ENCODE measurements at places on chromosomes 4 and X. TPM values are rescaled to one million over a fixed set of nuclear protein-coding genes. Genes with fewer than 3 reads are reported as not detected.

Gene RLIM
- 14.5 TPM for total RNA-seq

Gene F9
- total RNA-seq: 443 TPM

Gene ING2
- 4.2 TPM for total RNA-seq

Gene GAGE1
- total RNA-seq: not detected

Gene DDX3X
- 85.1 TPM for total RNA-seq

Gene GPR78
- not detected for total RNA-seq

- H3K4me1 ChIP-seq: no peaks in the 10 kb centered on the region
- H3K4me3 ChIP-seq: no peak overlapping the region
- H3K27me3 ChIP-seq: no peaks in the 10 kb centered on the region
- no peaks in the 10 kb centered on the region for H3K36me3 ChIP-seq
Observed at GRCh38 chr4:153112041-153112441, 92.2 kb upstream of the TRIM2 start.

DNA sequence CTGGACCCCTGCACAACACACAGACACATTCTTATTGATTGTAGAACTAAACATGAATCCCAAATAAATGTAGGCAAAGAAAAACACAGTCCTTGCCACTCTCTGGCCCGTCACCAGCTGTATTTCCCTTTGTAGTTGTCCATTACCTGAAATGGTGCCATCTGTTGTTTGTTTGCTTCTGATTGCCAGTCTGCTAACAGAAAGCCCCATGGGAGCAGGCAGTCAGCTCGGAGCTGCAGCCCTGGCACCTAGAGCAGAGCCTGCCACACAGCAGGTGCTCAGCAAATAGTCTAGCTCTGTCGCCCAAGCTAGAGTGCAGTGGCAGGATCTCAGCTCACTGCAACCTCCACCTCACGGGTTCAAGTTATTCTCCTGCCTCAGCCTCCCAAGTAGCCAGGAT lies 28.9 kb downstream of the CPLX1 start:
- no peaks in the 10 kb centered on the region for H3K27me3 ChIP-seq
- DNase-seq: peak; percentile 59
- peaks cover 19% of the 10 kb centered on the region for H3K4me1 ChIP-seq
- H3K4me3 ChIP-seq: no peak overlapping the region
- H3K36me3 ChIP-seq: no peaks in the 10 kb centered on the region
- no peak overlapping the region for H3K27ac ChIP-seq

GRCh38 chrX:109440475-109440874 lies 41.4 kb downstream of the GUCY2F start:
- H3K4me3 ChIP-seq: no peak overlapping the region
- H3K4me1 ChIP-seq: no peaks in the 10 kb centered on the region
- no peak overlapping the region for H3K27ac ChIP-seq

DNA sequence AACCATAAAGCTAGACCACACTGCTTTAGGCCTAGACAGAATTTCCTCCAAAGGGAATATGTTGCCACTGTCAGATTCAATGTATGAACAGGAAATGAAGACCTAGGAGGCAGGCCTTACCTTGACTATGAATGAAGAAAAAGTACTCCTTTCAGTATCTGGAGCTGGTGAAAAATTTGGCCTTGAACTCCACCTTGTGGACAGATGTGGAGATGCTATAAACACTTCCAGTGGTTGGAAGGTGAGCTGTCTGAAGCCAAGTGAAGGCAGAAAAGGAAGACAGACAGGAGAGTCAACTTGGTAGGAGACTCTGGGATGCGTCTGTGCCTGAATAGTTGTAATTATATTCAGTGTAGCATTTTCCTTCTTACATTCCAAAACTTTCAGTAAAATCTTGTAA lies 17.2 kb downstream of the SPIN3 start:
- no peaks in the 10 kb centered on the region for H3K27me3 ChIP-seq
- no peak overlapping the region for H3K4me3 ChIP-seq
- no peaks in the 10 kb centered on the region for H3K36me3 ChIP-seq
- H3K4me1 ChIP-seq: no peaks in the 10 kb centered on the region

GRCh38 chr4:125772680-125773079 lies 457.9 kb downstream of the FAT4 start:
- no peaks in the 10 kb centered on the region for H3K4me1 ChIP-seq
- no peaks in the 10 kb centered on the region for H3K36me3 ChIP-seq
- no peak overlapping the region for H3K4me3 ChIP-seq
- H3K27ac ChIP-seq: no peak overlapping the region

DNA sequence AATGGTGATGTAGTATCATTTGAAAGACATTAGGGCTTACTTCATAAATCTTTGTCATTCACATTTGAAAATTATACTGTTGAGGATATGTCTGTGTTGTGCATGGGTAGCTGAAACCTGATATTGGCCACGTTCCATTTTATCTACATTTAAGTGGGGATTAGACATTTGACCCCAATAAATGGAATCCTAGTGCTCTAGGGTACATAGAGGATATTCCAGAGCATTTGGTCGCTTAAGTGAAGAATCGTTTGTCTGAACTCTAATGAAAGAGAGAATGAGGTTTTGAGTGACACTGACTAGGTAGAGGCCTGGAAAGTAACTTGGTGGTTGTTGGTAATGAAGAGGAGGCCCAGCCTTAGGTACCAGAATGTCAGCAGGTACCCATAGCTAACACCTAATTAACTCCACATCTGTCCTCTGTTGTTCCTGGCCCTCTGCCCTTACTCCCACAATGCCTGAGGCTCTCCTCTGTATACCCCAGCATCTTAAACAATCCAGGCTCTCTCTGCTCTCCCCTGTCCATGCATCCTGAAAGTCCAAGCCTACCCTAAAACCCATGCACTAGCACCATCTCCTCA lies 299.5 kb upstream of the KLF3 start:
- no peak for DNase-seq
- H3K27me3 ChIP-seq: no peaks in the 10 kb centered on the region
- no peaks in the 10 kb centered on the region for H3K4me1 ChIP-seq
- no peak overlapping the region for H3K27ac ChIP-seq

- no peak overlapping the region for H3K27ac ChIP-seq
- no peak overlapping the region for H3K4me3 ChIP-seq
- H3K27me3 ChIP-seq: no peaks in the 10 kb centered on the region
- no peaks in the 10 kb centered on the region for H3K4me1 ChIP-seq
- no peaks in the 10 kb centered on the region for H3K36me3 ChIP-seq
Observed at GRCh38 chr4:64014647-64015046, 394.6 kb downstream of the TECRL start.

- H3K36me3 ChIP-seq: no peaks in the 10 kb centered on the region
- no peaks in the 10 kb centered on the region for H3K4me1 ChIP-seq
- no peak overlapping the region for H3K27ac ChIP-seq
- no peak overlapping the region for H3K4me3 ChIP-seq
- no peaks in the 10 kb centered on the region for H3K27me3 ChIP-seq
- DNase-seq: no peak
Observed at GRCh38 chrX:115547448-115547847, 13.5 kb upstream of the PLS3 start.

GRCh38 chr4:8435656-8436121 lies 4.8 kb downstream of the ACOX3 start:
- H3K4me3 ChIP-seq: peak overlapping the region; percentile 28
- H3K27ac ChIP-seq: peak overlapping the region; percentile 57
- H3K4me1 ChIP-seq: no peaks in the 10 kb centered on the region
- no peaks in the 10 kb centered on the region for H3K36me3 ChIP-seq

DNA sequence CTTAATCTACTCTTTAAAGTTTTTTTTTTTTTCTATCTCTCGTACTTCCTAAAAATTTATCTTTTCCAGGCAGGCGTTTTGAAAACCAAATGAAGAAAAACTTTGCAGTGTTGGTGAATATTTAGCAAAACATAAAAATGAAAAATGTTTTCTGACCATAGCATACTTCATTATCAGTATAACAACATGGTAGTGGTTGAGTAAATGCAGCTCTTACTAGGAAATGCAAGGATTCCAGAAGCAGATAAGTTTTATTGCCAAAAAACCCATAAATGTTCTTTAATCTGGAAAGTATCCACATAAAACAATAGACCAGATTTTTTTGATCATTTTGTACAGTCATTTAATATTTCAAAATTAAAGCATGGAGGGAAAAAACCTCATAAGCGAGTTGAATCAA lies 136.9 kb upstream of the GUCY1A1 start:
- no peaks in the 10 kb centered on the region for H3K27me3 ChIP-seq
- no peak overlapping the region for H3K27ac ChIP-seq
- no peak overlapping the region for H3K4me3 ChIP-seq
- H3K4me1 ChIP-seq: no peaks in the 10 kb centered on the region

DNA sequence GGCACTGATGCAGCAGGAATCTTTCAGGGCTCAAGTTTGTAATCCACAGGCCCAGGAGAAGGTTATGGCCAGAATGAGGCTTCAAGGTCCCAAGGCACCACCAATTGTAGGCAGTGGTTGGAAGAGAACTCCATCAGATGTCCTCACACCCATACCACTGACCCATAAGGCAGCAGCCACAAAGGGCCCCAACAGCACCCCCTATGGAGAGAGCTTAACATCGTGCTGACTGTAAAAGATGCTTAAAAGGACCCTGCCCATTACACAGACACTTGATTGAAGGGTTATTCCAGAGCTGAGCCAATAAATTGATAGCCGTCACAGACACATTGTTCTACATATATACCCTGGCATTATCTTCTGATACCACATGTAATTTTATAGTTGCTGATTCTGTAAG lies 113.7 kb downstream of the SOWAHB start:
- H3K27me3 ChIP-seq: no peaks in the 10 kb centered on the region
- no peaks in the 10 kb centered on the region for H3K4me1 ChIP-seq
- no peak overlapping the region for H3K27ac ChIP-seq
- H3K4me3 ChIP-seq: no peak overlapping the region

GRCh38 chr4:23245203-23245832 lies 552.6 kb downstream of the GBA3 start:
- no peak overlapping the region for H3K27ac ChIP-seq
- H3K27me3 ChIP-seq: no peaks in the 10 kb centered on the region
- no peak for DNase-seq
- peaks cover 2% of the 10 kb centered on the region for H3K4me1 ChIP-seq
- no peaks in the 10 kb centered on the region for H3K36me3 ChIP-seq

DNA sequence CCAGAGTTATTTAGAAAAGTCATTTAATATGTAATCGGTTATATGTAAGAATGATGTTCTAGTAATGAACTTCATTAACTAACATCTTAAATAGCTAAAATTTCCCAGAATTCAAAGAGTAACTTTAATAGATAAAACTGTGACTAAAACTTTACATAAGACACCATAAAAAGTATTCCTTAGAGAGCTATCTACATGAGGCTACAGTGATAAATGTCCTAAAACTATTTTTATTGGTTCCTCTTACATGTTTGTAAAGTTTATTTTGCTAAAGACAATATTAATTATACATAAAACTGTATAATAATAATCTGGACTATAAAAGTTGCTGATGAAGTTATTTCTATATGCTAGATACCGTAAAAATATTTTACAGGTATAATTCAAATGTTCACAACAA lies 897.7 kb upstream of the EPHA5 start:
- no peak overlapping the region for H3K27ac ChIP-seq
- no peaks in the 10 kb centered on the region for H3K4me1 ChIP-seq
- H3K27me3 ChIP-seq: no peaks in the 10 kb centered on the region
- H3K4me3 ChIP-seq: no peak overlapping the region
- DNase-seq: no peak

GRCh38 chr4:48904541-48905142 lies 1.9 kb downstream of the OCIAD2 start:
- DNase-seq: no peak
- peak overlapping the region; percentile 81 for H3K27ac ChIP-seq
- H3K4me3 ChIP-seq: no peak overlapping the region
